Amygdala (tissue), 56 donors: ENCODE measurements at places on chromosomes 2 and 18.

GRCh38 chr2:10972683-10973433 lies 61.1 kb downstream of the KCNF1 start:
- no peak for DNase-seq

DNA sequence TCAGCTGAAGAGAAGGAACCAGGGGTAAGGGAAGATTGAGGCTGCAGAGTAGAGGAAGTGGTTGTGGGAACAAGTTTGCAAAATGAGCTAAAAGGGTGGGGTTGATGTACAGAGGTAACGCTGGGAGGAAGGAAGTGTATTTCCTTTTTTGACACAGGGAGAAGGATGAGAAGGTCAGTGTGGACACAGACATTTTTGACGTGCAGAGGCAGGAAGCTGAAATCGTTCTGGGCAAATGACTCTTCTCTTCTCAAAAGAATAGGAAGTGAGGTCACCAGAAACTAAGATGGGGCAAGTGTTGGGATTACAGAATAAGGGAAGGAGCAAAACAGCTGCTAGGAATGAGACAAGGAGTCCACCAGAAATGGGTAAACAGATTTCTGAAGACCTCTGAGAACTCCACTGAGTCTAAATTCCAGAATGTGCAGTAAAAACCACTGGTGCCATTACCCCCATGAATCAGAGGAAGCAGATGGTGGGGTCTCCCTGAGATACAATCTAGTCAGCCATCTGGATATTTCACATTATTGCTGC lies 20.0 kb upstream of the RNF149 start:
- DNase-seq: no peak

DNA sequence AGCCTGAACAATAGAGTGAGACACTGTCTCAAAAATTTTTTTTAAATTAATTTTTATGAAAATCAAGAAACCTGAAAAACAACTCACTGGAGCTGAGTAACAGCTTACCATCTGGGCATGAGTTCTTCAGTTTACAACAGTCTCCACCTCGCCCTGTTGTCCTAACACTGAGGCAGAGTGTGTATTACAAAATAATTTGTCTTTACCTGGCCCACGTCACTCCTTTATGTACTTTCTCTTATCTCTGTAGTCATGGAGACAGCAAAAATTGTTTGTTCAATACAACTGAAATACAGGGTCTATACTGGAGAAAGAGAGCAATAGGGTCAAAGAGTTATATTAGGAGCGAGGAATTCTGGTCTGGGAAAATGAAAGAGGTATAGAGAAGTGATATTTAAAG lies 48.1 kb downstream of the CYTIP start:
- no peak for DNase-seq

DNA sequence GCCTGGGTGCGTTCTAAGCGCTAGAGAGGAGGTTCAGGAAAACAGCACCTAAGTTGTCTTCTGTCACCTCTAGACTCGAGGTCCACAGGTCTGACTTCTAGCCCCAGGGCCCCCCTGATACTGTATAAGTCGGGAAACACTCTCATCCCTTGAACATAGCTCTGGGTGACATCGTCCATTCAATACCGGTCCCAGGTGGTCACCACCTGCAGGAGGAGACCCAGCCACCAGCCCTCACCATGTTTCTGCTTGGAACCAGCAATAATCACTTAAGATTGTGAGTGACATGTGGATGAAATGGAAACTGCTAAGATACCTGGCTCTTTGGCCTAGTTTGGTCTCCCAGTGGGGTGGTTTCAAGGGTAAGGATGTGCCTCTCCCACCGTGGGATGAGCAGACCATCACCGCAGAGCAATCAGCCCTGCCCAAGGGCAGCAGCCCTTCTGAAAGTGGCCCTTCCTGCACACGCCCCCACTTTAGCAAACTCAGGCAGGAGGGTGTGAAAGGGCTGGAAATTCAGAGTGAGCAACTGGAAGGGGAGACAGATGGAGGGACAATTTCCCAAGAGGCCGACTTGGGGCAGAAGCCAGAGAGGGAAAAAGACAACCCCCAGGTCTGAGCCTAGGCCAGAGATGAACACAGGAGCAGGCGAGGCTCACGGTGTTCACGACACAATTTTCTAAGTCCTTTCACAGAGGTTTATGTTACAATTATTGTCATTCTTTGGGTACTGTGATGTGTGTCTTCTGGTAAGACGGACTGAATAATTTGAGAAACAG lies 95.2 kb downstream of the ZNF516 start:
- no peak for DNase-seq

DNA sequence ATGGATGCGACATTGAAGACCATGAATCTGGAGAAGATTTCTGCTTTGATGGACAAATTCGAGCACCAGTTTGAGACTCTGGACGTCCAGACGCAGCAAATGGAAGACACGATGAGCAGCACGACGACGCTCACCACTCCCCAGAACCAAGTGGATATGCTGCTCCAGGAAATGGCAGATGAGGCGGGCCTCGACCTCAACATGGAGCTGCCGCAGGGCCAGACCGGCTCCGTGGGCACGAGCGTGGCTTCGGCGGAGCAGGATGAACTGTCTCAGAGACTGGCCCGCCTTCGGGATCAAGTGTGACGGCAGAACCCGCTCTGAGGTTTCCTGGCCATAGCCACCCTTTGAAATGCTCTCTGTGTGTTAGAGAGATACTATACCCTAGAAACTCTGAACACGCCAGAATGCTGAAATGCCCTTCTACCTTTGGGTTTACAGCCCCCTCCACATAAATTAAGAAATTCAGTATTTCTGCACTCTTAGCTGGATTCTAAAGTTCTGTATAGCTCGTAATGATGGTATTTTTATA lies 659 bp downstream of the CHMP1B start:
- no peak for DNase-seq

DNA sequence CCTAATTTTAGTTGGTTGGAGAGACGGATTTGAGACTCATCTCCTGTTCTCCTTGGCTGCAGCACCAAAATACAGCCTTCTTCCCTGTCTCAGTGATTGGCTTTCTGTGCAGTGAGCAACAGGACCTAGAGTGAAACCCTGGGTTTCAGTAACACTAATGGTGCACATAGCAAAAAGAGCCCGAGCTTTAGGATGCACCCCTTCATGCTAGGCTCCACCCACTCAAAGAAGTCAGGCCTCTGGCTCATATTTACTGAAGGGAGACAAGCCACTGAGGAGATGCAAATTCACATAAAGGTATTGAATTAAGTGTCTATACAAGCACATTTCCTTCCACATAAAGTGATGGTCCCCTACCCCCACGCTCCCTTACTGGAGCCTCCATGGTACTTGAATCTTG lies 131.9 kb upstream of the CHAC2 start:
- DNase-seq: no peak

DNA sequence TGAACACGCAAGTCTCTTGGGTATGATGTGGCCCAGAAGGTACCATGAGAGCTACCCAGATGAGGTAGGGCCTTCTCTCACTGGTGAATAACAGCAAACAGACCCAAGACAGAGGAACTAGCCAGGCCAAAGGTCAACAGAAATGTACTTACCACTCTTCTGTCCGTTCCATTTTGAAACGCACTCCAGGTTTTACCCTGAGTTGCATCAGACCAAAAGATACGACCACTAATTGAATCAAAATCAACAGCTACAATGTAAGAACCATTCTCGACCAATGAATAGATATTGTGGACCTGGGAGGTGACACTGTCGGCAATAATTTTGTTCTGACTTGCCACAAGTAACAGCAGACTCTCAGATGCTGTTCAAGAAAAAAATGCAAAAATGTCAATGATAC lies 124.4 kb downstream of the LRP2 start:
- DNase-seq: no peak

DNA sequence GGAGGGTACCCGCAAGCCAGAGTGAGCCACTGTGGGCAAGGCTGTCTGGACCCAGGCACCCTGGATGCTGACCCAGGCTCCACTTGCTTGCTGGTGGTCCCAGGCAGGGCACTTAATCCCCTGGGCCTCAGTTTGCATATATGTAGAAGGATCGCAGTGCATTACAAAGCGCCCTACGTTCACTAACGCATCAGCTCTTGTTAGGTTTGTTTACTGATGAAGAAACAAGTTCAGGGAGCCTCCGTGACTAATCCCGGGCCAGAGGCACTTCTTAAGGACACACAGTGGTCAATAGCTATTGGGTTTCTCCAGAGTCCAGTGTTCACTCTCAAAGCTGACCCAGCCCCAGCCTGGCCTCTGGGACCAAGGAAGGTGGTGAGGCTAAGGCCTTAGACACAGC lies 70.2 kb downstream of the LBH start:
- DNase-seq: no peak

GRCh38 chr18:58416014-58416703 lies 212.7 kb downstream of the ALPK2 start:
- no peak for DNase-seq

DNA sequence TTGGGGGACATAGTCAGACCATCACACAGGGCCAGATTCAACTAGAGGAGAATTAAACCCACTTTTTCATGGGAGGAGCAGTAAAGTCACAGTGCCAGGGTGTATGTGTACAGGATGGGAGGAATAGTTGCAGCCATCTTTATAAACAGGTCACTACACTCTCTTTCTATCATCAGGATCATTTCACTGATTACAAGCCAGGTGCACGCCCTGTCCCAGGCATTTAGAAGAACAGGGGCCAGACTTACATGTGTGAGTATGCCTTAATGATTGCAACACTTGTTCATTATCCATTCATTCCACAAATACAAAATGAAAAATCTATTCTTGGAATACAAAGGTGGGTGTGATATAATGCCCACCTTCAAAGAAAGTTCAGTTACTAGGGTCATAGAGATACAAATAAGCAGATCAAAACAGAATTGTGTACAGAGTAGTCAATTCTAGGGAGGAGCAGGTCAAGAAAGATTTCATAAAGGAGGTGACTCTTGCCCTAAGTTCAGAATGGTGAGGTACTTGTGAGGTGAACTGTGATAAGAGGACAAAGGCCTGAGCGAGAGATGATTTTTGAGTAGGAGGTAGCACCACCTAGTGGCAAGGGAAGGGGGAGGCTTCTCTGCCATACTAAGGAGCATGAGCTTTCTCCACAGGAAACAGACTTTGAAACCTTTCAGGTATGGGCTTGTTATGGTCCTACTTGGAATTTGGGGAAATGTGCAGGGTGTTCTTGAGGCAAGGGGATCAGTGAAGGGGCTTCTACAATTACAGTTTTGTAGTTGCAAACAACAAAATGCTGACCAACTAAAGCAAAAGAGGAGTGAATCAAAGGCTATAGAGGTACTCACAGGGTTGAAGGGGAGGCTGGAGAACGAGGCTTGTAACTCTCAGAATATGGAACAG lies 156.3 kb downstream of the SUCLG1 start:
- DNase-seq: peak; percentile 15

- DNase-seq: no peak
Measured at GRCh38 chr2:198383392-198383791, 579.0 kb downstream of the PLCL1 start.

DNA sequence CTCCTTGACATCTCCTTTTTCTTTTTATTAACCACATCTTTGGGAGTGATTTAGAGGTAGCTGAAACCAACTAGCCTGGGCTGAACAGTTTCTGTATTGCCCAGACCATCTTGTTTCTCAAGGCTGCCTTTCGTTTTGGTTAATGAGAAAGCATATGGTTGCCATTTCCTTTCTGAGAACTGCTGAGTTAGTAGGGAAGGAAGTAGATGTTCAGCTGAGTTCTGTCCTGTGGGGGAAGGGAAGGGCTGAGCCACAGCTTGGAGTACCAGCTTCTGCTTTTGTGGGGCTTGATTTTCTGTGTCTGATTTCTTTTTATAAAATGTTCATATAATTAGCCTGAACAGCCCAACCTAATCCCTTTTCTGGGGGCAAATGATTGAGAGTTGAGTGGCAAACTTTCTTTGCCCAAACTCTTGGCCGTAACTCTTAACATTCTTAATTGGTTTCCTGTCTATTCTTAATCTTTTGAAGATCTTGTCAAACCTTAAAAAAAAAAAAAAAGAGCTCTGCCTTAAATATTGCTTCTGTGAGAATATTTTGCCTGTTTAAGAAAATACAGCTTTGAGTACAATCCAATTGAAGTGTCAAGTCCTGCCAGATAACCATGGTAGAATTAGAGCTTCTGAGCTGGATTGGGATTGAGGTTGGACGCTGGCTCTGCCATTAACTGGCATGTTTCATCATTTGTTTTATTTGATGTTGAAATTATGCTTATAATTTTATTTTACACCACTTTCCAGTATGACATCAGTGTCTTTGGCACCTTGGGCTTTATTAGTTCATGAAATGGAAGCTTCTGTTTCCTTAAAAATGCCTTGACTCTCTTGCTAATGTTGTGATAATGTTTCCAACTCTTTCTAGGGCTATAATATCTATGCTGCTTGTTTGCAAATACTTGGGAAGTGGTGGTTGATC lies 1.9 kb upstream of the NABP1 start:
- no peak for DNase-seq

GRCh38 chr18:22913861-22914260 lies 19.3 kb upstream of the RBBP8 start:
- DNase-seq: no peak

DNA sequence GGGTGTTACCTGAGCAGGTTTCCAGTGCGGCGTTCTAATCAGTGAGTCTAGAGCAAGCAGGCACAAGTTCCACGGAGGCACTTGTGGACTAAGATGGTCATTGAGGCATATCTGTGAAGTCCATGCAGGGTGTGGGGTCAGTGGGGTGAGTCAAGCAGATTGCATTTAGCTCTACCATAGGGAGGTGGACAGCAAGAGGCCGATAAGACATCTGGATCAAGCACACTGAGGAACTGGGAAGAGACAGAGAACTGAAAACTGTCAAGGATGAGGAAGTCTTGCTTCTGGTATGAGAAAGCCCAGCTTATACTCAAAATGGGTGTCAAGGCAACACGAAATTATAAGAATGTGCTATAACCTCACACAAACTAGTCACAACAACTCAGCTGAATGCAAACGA lies 61.2 kb upstream of the SLC39A10 start:
- DNase-seq: no peak

DNA sequence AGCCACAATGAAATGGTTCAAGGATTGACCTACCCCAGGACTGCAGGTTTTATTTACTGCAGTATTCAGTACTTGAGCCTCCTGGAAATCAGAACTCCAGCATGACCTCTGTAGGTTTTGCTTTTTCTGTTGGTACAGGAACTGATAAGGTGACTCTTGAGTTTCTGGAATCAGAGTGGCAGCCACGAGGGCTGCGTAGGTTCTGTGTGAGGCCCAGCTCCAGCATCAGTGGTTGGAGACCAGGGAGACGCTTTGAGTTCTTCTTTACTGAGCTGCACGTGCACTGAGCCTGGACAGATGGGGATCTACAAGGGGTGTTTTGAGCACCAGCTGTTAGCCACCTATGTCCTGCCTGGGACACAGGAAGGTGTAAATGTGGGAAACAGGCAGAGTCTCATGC lies 222.7 kb upstream of the EPAS1 start:
- DNase-seq: no peak

GRCh38 chr2:208266553-208266893 lies 468 bp downstream of the PIKFYVE start:
- no peak for DNase-seq

DNA sequence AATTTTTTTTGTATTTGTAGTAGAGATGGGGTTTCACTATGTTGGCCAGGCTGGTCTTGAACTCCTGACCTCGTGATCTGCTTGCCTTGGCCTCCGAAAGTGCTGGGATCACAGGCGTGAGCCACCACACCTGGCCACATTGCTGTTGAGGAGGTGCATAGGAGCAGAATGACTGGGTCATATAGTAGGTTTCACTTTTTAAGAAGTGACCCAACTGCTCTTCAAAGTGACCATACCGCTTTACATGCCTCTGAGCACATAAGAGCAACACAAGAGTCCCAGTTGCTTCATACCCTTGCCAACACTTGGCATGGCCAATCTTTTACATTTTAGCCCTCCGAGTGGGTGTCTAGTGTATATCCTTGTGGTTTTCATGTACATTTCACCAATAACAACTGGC lies 28.9 kb downstream of the RRM2 start:
- DNase-seq: no peak

GRCh38 chr2:146259816-146260215 lies 1585.0 kb upstream of the ACVR2A start:
- no peak for DNase-seq
